ENCODE measurements at places on chromosomes 6 and 20. TPM values are rescaled to one million over a fixed set of nuclear protein-coding genes. Genes with fewer than 3 reads are reported as not detected.

The ARMH2 gene
- not detected for total RNA-seq

DNA sequence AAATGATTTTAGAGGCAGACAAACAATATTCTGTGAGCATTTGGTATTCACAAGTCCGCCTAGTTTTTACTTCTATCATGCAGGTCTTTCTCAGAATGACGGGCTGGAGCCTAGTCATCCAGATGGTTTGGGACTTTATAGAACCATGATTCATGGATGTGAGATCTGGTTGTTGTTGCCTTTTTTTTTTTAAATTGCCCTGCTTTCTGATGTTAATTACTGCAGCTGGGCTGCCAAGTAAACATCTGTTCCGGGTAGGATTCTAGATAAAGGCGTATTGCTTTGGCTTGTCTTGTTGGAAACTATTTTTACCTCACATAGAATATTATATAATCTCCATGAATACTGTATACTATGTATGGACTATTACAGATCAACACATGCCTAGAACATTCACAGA lies 58.1 kb downstream of the RNF217 start:
- DNase-seq: no peak

DNA sequence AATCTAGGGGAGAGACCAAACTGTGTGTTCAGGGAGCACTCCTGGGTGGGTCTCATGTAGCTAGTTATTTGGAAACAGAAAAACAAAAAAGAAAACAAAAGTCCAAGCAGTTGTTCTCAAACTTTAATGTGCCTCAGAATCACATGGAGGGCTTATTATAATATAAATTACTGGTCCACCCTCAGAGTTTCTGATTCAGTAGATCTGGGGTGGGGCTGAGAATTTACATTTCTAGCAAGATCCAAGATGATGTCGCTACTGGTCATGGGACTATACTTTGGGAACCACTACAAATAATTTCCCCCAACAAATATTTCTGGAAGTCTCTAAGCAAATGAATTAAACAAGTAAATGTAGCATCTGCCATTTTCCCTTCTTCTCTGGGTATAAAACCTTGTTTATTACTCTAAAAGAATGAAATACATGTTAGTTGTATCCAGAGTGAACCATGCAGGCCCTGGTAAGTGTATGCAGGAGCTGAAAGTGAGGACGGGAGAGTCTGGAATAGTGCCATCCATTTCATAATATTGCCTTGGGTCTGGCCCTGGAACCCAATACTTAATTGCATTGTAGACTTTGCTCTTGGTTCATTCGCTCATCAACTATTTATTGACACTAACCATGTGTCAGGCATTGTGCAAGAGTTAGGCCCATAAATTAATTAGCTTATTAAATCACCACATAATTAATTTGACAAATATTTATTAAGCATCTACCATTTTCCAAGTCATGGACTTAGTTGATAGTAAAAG lies 490.8 kb downstream of the EPM2A start:
- no peak for DNase-seq

The LY6G5B gene
- total RNA-seq: 11.2 TPM

The TMEM170B gene
- 9.0 TPM for total RNA-seq

DNA sequence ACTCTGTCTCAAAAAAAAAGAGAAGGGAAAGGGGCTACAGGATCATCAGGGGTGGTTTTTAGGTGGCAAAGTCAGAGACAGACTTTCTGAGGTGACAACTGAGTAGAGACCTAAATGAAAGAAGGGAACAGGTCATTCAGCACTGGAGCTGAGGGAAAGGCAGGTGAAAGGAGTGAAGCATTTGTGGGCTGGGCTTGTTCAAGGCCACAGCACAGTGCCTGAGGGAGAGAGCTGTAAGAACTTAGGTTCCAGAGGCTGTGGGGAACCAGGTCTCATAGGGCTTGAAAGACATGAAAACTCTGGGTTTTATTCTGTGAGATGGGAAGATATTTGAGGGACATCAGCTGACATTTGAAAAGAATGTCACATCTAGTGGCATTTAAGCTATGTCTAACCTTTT lies 20.8 kb downstream of the KATNA1 start:
- no peak for DNase-seq

- no peak for DNase-seq
These were observed 3.6 kb downstream of the BCL2L1 start for GRCh38 chr20:31718952-31719643.

The COL19A1 gene
- total RNA-seq: 0.49 TPM

DNA sequence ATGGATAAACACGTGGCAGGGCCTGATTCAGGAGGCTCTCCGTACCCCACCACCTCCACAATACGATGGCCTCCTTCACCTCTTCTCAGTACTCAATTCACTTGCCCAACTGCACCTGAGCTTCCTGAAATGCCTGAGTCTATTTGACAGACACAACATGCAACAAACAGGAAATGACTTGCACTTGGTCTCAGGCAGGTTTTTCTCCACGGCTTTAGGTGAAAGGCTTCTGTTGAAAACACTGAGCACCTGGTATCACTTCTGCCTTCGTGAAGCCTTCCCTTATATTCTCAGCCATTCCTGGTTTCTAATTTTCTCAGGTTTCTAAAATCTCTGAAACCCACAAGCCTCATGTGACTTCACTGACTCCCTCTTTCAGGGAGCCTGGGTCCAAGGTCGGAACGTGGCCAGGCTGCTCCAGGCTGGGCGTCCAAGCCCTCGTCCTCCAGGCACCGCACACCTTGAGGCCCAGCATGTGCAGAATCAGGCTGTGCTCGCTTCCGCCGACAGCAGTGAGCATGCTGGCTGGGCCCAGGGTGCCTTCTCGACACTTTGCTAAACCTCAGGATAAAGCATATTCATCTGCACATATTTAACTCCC lies 34.7 kb downstream of the TAF4 start:
- peak; percentile 55 for DNase-seq

The DEFB132 gene
- not detected for total RNA-seq

The THBD gene
- total RNA-seq: 235 TPM

DNA sequence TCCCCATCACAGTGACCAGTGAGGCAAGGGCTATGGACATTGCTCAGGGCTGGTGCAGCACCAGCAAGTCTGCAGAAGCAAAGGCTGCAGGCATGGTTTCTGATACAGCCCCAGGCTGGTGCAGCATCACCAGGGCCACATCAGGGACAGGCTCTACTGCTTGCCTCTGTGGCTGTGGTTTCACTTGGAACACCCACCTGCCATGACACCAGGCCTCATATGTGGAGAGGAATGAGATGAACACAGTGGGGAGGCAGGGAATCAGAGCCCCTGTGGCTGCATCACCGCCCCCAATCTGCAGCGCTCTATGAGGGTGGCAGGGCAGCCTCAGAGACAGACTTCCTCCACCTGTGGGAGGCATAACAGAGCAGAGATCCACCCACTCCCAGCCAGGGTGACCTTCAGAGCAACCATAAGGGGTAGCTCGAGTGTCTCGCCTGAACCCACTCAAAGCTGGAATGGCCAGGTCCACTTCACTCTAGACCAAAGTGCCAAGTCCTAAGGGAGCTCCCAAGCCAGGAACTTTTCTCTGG lies 7.9 kb downstream of the RING1 start:
- DNase-seq: no peak

GRCh38 chr20:57655809-57656155 lies 35.6 kb upstream of the ZBP1 start:
- no peak for DNase-seq

The PROKR2 gene
- not detected for total RNA-seq

GRCh38 chr20:45163083-45163803 lies 11.5 kb upstream of the PI3 start:
- DNase-seq: no peak

The EYA4 gene
- 4.3 TPM for total RNA-seq

GRCh38 chr20:64053841-64054661 lies 4.6 kb upstream of the SOX18 start:
- DNase-seq: peak; percentile 50

- no peak for DNase-seq
These were observed 1.5 kb upstream of the SIRPB1 start for GRCh38 chr20:1621316-1621715.

The GPR6 gene
- total RNA-seq: not detected

DNA sequence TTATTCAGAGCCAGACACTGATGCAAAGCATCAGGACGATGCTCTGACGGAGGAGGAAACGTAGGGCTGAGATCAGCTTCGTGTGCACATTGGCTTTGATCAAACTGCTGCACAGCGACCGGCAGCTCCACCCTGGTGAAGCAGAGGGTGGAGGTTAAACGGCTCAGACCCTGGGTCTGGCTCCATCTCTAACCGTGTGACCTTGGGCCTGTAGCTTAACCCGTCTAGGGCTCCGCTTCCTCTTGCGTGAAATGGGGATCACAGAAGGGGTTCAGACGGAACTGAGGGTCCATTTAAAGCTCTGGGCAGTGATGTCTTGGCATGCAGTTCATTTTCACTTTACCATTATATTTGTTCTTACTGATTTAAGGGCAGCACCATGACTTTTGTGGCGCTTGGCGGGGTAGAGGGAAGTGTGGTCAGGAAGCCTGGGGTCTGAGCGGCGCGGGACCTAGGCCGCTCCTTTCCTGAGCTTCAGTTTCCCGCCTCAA lies 644 bp downstream of the RBL1 start:
- no peak for DNase-seq

DNA sequence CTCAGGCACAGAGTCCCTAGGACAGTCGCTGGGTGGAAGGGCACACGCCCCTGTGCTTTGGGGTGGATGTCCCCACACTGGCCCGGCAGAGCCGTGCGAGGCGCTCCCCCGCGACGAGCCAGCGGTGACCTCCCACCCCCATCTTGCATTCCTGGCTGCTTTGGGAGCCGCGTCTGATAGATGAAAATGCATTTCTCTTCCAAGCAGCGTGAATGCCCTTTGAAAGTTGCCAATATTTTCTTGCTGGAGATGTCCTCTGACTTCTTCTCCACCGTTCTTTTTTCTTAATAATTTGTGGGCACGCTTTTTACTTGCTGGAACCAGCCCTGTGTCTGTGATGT lies 29.9 kb downstream of the COL20A1 start:
- no peak for DNase-seq

The POLR3F gene
- 7.1 TPM for total RNA-seq

DNA sequence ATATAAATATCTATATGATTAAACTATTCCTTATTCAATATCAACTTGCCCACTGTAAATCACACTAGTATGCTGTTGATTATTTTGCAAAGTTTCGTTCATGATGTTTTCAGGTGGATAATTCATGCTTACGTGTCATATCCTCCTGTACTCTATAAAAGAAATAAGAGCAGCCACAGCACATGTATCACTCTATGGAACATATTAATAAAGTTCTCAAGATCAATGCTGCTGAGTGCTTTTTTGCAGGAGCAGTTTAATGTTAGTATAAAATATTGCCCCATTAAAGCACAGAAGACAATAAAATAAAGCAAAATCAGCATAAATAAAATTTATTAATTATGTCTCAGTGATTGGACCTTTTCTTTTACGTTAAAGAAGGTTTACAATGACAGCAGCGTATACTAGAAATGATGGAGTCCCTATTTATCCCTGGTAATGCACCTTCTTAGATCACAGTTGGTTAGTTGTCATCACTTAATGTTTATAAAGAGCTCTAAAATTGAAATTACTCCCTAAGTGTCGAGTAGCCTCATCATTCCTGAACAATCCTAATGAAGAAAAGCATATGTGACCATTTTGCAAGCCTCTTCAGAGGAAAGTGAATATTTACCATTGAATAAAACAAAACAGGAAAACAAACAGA lies 517.7 kb downstream of the EYS start:
- no peak for DNase-seq

- no peak for DNase-seq
These were observed 26.1 kb downstream of the TUBB2B start for GRCh38 chr6:3201388-3201787.

GRCh38 chr20:35012227-35013069 lies 56.8 kb downstream of the MYH7B start:
- DNase-seq: no peak

GRCh38 chr6:166494757-166495486 lies 91.6 kb downstream of the RAMACL start:
- DNase-seq: no peak

The PSMB1 gene
- total RNA-seq: 203 TPM

The SNAP25 gene
- not detected for total RNA-seq

- DNase-seq: no peak
These were observed 109.0 kb upstream of the FLRT3 start for GRCh38 chr20:14446446-14446845.

DNA sequence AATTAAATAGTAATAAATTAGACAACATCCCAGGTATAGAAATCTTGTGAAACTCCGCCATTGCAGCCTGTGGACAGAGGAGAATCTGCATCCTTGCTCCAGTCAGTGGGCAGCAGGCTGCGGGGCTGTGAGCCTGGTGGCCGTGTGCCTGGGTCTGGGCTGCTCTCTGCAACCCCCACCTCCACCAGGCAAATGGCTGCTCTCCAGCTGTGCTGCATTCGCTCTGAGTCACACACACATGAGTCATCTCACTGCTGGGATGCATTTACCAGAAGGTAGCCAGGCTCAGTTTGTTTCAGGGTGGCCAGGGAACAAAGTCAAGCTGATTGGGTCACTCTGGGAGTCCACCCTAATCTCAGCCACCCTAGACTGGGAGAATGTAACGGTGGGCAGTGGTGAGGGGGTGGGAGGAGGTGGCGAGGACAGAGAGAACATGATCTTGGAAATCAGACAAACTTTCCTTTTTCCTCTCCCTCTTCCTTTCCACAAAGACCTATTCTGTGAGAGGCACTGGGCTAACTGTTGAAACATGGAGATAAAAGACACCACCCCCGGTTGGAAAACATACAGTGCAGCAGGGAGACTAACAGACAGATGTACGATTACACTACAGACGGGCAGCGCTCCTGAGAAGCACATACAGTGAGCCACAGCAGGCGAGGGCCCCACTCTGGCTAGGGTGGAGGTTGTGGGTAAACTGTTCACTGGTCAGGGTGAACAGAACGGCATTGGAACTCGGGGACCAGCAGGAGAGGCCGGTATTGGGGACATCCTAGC lies 59.2 kb downstream of the TRAM2 start:
- DNase-seq: peak; percentile 70

- no peak for DNase-seq
These were observed 119.7 kb downstream of the ALDH8A1 start for GRCh38 chr6:134830194-134830593.

- no peak for DNase-seq
These were observed 4.9 kb downstream of the PTK7 start for GRCh38 chr6:43081043-43081442.

DNA sequence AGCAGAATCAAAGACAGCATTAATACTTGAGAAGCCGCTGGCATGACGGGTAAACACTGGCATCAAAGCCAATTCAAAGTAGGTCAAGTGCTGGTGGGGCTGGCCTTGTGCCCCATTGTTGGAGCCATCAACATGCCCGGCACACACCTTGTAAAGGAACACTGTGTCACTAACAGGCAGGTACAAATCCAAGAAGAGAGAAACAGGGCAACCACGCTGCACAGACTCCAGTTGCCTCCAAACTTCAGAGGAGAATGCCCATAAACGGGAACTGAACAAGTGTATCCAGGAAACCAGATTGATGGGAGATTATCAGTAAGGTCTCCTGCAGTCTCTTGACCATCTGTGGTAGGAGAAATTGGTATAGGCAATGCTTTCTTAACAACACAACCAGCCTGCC lies 127.0 kb upstream of the STXBP5 start:
- DNase-seq: no peak

DNA sequence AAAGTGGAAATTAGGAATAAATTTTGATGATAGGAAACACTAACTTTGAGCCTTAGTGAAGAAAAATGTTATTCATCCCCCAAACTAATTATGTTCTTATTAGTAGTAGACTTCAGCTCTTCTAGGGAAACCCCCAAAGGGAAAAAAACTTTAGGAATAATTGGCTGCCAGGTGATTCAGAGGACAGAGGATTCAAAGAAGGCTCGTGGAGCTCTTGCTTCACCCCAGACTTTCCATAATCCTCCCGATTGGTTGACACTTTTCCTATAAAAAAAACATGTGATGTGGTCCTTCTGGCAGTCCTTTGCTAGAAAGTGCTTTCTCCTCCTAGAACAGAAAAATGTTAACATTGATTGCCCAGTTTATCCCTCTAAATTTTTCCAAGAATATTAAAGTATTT lies 5.6 kb upstream of the CCDC170 start:
- no peak for DNase-seq

The PRR18 gene
- total RNA-seq: not detected

The PRRT1 gene
- 0.97 TPM for total RNA-seq

All from upper lobe of left lung (tissue), 6 donors.